ENCODE measurements at places on chromosomes 5 and 9.

- no peak for DNase-seq
Measured at GRCh38 chr9:69093471-69094103, 58.0 kb downstream of the FXN start.

GRCh38 chr9:24698881-24699518 lies 153.3 kb upstream of the IZUMO3 start:
- DNase-seq, result no peak

- DNase-seq, result no peak
Measured at GRCh38 chr5:10464173-10464572, 22.5 kb downstream of the ROPN1L start.

- DNase-seq, result no peak
Measured at GRCh38 chr5:140322751-140323731, 20.1 kb upstream of the PFDN1 start.

GRCh38 chr5:64826541-64826940 lies 57.8 kb downstream of the CWC27 start:
- no peak for DNase-seq

- no peak for DNase-seq
Measured at GRCh38 chr5:62649476-62650113, 71.0 kb downstream of the LRRC70 start.

DNA sequence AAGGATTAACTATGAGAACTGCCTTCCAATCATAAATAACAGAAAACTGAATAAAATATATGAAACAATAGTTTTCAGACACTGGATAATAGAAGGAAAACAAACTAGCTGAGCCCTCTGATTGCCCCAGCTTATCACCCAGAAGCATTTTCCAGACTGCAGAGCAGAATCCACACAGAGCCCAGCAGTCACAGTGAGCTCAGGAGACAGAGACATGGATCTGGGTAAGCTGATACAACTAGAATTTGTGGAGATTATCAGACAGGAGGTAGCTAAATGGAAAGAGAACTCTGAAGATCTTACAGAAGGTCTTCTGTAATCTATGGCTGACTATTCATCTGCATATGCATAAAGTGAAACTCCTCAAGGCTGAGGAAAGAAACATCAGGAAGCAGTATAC lies 128.8 kb downstream of the NR2F1-AS1 start:
- no peak for DNase-seq

DNA sequence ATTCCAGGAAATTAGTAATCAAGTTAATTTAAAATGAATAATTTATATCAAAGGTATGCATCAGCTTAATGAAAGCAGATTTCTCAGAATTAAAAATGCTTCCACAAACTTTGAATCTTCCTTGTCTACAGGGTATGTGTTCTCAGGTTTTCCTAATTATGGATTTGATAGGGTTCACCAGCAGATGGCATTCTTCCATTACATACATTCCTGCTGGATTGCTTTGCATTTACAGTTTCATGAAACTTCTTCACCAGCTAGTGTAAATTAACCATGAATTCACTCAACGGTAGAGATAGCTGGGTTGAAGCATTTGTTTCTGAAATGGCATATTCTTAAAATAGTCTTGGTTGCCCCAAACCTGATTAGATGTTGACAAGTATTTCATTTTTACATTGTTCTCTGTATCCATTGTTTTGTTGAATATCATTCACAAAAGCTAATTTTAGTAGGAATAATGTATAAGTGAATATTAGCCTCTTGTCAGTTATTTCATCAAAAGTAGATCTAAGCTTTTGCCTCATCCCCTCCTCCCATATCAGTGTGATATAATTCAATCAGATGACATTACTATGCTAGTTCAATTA lies 68.7 kb upstream of the WDR41 start:
- no peak for DNase-seq

GRCh38 chr5:72539726-72540125 lies 32.5 kb upstream of the ZNF366 start:
- DNase-seq, result no peak

- no peak for DNase-seq
Measured at GRCh38 chr5:65832603-65833228, 93.7 kb upstream of the ERBIN start.

GRCh38 chr5:131525805-131526204 lies 109.2 kb downstream of the RAPGEF6 start:
- DNase-seq, result no peak

GRCh38 chr9:22454016-22454415 lies 7.4 kb downstream of the DMRTA1 start:
- DNase-seq, result no peak

Measured in NCI-H1436 treated with DMSO at 0.1 percent for 48 hours (cell line).